ENCODE measurements at places on chromosomes 4 and X.

GRCh38 chr4:111228396-111228795 is 605.5 kb upstream of the PITX2 start:
- H3K36me3 ChIP-seq, result no peaks in the 10 kb centered on the region
- H3K27ac ChIP-seq, result no peak overlapping the region
- H3K4me1 ChIP-seq, result no peaks in the 10 kb centered on the region
- no peak for DNase-seq
- H3K27me3 ChIP-seq, result no peaks in the 10 kb centered on the region
- no peak overlapping the region for H3K4me3 ChIP-seq

- no peak overlapping the region for H3K27ac ChIP-seq
- DNase-seq, result no peak
- H3K4me1 ChIP-seq, result peaks cover 14% of the 10 kb centered on the region
- no peaks in the 10 kb centered on the region for H3K27me3 ChIP-seq
- H3K4me3 ChIP-seq, result no peak overlapping the region
Observed at GRCh38 chr4:87103691-87104187, 116.7 kb downstream of the KLHL8 start.

DNA sequence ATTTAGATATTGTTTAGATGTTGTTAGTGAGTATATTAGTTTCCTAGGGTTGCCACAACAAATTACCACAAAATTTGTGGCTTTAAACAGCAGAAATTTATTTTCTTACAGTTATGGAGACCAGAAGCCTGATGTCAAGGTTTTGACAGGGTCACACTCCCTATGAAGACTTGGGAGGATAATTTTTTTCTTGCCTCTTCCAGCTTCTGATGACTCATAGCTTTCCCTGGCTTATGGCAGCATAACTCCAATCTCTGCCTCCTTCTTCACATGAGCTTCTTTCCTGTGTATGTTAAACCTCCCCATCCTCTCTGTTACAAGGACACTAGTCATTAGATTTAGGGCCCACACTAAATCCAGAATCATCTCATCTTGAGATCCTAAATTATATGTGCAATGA is 20.9 kb upstream of the RAB40A start:
- no peak overlapping the region for H3K4me3 ChIP-seq
- no peak for DNase-seq
- H3K4me1 ChIP-seq, result no peaks in the 10 kb centered on the region

DNA sequence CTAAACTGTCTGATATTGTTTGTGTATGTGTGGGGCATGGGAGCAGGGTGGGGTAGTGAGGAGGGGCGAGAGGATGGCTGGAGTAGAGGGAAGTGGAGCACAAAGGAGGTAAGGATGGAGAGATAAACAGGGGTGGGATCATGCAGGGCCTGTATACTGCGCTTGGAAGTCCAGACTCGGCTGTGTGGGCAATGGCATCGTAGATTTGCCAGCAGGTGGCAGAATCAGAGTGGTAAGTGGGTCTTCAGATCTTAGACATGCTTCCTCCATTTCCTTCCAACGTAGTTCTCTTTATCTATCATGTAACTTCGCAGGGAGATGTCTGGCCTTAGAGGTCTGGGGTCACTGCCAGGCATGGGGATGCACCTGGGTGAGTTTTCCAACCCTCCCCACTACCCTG is 155.5 kb downstream of the PDGFRA start:
- H3K36me3 ChIP-seq, result no peaks in the 10 kb centered on the region
- H3K4me1 ChIP-seq, result no peaks in the 10 kb centered on the region
- no peak overlapping the region for H3K27ac ChIP-seq
- peaks cover 2% of the 10 kb centered on the region for H3K27me3 ChIP-seq
- DNase-seq, result no peak

- H3K4me1 ChIP-seq, result no peaks in the 10 kb centered on the region
- no peak overlapping the region for H3K27ac ChIP-seq
- no peak overlapping the region for H3K4me3 ChIP-seq
- no peak for DNase-seq
- no peaks in the 10 kb centered on the region for H3K36me3 ChIP-seq
Observed at GRCh38 chrX:147699061-147699460, 212.7 kb upstream of the FMR1 start.

DNA sequence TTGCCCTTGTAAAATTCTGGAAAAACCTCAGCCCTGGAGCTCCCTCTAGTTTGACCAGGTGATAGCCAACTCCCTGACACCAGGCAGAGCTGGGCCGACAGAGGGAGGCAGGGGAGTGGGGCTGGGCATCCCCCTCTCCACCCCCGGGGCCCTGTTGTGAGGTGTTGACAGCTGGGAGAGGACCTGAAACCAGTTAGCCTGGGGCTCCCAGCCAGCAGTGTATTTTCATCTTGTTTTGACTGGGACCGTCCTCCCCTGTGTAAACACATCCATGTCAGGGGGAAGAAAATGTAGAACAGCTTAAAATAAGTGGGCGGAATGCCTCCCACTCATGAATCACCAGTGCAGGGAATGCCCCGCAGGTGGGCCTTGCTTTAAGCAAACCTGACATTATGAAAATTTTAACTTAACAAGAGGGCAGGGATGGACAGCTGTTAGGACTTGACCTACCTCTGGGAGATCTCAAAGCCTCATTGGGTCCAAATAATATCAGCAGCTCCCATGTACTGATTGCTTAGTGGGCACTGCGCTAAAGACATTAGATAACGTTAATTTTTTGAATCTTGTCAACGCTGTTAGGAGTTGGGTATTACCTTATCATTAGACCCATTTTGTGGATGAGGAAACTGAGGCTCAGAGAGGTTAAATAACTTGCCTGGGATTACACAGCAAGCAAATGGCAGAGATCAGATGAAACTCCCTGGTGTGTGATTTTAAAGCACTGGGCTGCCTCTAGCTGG is 45.9 kb downstream of the TSC22D3 start:
- no peak overlapping the region for H3K27ac ChIP-seq
- H3K4me1 ChIP-seq, result no peaks in the 10 kb centered on the region
- H3K36me3 ChIP-seq, result no peaks in the 10 kb centered on the region
- H3K4me3 ChIP-seq, result no peak overlapping the region

- H3K4me1 ChIP-seq, result peaks cover 2% of the 10 kb centered on the region
- H3K27ac ChIP-seq, result no peak overlapping the region
- H3K27me3 ChIP-seq, result no peaks in the 10 kb centered on the region
- DNase-seq, result no peak
- H3K36me3 ChIP-seq, result no peaks in the 10 kb centered on the region
- H3K4me3 ChIP-seq, result no peak overlapping the region
Observed at GRCh38 chr4:75545526-75545925, 10.3 kb upstream of the ODAPH start.

DNA sequence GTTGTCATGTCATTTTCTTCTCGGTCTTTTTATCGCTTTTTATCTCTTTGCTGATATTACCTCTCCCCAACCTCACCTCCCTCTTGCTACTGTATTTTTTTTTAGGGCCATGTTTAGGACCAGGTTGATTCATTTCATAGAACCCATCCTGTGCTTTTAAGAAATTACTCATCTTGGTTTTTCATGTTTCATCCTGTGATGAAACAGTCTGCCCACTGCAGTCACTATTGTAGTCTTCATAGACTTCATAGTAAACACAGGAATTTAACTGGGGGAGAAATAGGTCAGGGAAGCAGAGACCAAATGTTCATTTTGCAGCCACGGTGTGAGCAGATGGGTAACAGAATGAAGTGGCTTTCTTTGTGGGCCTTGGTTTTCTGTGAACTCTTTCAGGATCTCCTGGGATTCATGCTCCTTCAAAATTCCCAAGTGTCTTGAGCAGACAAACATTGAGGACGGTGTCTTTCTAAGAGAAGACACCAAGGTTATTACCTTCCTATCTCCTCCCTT is 161.8 kb downstream of the NAA11 start:
- H3K4me3 ChIP-seq, result no peak overlapping the region
- H3K27ac ChIP-seq, result no peak overlapping the region
- H3K27me3 ChIP-seq, result no peaks in the 10 kb centered on the region

DNA sequence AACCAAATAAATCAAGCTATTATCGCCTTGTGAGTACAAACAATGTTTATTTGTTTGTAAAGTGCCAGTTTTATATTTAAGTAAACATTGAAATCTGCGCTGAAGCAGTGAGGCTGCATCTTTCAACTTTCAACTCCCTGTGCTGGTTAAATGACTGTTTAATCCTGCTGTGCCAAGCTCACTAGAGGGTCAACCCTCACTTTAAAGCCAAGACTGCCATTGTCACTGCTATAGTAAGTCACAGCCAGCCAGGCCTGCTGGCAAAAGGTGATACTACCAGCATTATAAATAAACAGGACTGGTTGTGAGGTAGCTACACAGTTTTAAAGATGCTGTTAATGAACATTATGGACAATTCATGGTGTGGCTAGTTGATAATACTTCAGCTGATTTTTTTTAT is 34.6 kb downstream of the EFHC2 start:
- peaks cover under 1% of the 10 kb centered on the region for H3K4me1 ChIP-seq
- no peaks in the 10 kb centered on the region for H3K36me3 ChIP-seq
- no peak overlapping the region for H3K4me3 ChIP-seq
- H3K27ac ChIP-seq, result no peak overlapping the region

DNA sequence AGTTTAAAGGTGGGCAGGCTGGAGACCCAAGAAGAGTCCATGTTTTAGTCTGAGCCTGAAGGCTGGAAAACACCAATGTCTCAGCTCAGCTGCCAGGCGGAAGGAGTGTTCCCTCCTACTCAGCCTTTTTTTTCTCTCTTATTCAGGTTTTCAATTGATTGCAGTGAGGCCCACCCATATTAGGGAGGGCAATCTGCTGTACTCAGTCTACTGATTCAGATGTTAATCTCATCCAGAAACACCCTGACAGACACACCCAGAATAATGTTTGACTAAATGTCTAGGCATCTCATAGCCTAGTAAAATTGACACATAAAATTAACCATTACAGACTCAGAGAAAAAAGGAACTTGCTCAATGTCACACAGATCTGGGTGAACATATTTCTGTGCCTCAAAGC is 347.1 kb downstream of the GBA3 start:
- no peaks in the 10 kb centered on the region for H3K36me3 ChIP-seq
- H3K4me3 ChIP-seq, result no peak overlapping the region
- H3K4me1 ChIP-seq, result no peaks in the 10 kb centered on the region

DNA sequence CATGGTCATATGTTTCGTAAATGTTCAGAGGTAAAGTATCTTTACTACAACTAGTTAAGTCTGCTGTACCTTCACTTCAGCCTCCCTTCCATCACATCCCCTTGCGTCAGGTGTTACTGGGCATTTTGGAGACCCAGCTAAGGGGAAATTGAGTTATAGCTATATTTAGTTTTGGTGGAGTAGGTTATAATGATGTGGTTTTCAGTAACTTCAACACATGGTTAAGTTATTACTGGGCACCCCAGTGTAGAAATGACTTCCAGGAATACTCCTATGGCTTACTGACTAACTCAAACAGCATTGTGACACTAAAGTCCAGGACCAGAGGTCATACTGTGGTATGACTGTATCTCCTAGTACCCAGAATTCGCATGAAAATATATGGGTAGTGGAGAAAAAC is 23.4 kb upstream of the ACSL1 start:
- H3K36me3 ChIP-seq, result no peaks in the 10 kb centered on the region
- H3K27me3 ChIP-seq, result no peaks in the 10 kb centered on the region
- H3K4me1 ChIP-seq, result peaks cover 12% of the 10 kb centered on the region

GRCh38 chr4:80151981-80152380 is 45.3 kb upstream of the PRDM8 start:
- no peak for DNase-seq
- peaks cover 9% of the 10 kb centered on the region for H3K27me3 ChIP-seq

All from T-helper 2 cell treated with Interferon-gamma antibody and Interleukin-4, amounts not matched to agents 5 μg/mL and 100 μg/mL, for 36 hours (primary cell).